Parietal lobe (tissue), 2 donors: ENCODE measurements at places on chromosomes 6 and 20. TPM values are rescaled to one million over a fixed set of nuclear protein-coding genes. Genes with fewer than 3 reads are reported as not detected.

TFAP2C gene
- total RNA-seq = 6.9 TPM

NHSL1 gene
- 117 TPM for total RNA-seq

GRIK2 gene
- 245 TPM for total RNA-seq

L3MBTL1 gene
- total RNA-seq = 79.5 TPM

SLC44A4 gene
- total RNA-seq = not detected

CAP2 gene
- 43.2 TPM for total RNA-seq

SIGLEC1 gene
- total RNA-seq = not detected

ZNFX1 gene
- 22.8 TPM for total RNA-seq

SCP2D1 gene
- total RNA-seq = not detected

DCDC2 gene
- total RNA-seq = 1.3 TPM

C20orf141 gene
- total RNA-seq = not detected

SLC17A9 gene
- 0.31 TPM for total RNA-seq

ENPP3 gene
- total RNA-seq = 0.63 TPM

OPN5 gene
- not detected for total RNA-seq

CCN6 gene
- not detected for total RNA-seq

CST5 gene
- total RNA-seq = not detected

F13A1 gene
- 2.5 TPM for total RNA-seq

LAMP5 gene
- 4.1 TPM for total RNA-seq

PCSK2 gene
- total RNA-seq = 40.7 TPM

GPX5 gene
- not detected for total RNA-seq

PNPLA1 gene
- not detected for total RNA-seq

FYN gene
- 318 TPM for total RNA-seq

HSD17B8 gene
- total RNA-seq = 4.4 TPM

FAM209A gene
- total RNA-seq = not detected

HNF4A gene
- total RNA-seq = not detected

NMBR gene
- 6.6 TPM for total RNA-seq

MTG2 gene
- 27.5 TPM for total RNA-seq

PTK7 gene
- 43.8 TPM for total RNA-seq

COL11A2 gene
- total RNA-seq = 3.4 TPM

BNIP5 gene
- not detected for total RNA-seq

NFATC2 gene
- total RNA-seq = 0.63 TPM

PRR18 gene
- total RNA-seq = not detected

IRF4 gene
- total RNA-seq = not detected

CAGE1 gene
- total RNA-seq = not detected

AIF1 gene
- 3.4 TPM for total RNA-seq

C6orf141 gene
- total RNA-seq = 1.3 TPM

AHCY gene
- total RNA-seq = 45.7 TPM

OLIG3 gene
- total RNA-seq = not detected

OR2H2 gene
- not detected for total RNA-seq

CFB gene
- 1.9 TPM for total RNA-seq
